Pancreas (tissue), 10 donors: ENCODE measurements at places on chromosomes 2 and 18. TPM values are rescaled to one million over a fixed set of nuclear protein-coding genes. Genes with fewer than 3 reads are reported as not detected.

DNA sequence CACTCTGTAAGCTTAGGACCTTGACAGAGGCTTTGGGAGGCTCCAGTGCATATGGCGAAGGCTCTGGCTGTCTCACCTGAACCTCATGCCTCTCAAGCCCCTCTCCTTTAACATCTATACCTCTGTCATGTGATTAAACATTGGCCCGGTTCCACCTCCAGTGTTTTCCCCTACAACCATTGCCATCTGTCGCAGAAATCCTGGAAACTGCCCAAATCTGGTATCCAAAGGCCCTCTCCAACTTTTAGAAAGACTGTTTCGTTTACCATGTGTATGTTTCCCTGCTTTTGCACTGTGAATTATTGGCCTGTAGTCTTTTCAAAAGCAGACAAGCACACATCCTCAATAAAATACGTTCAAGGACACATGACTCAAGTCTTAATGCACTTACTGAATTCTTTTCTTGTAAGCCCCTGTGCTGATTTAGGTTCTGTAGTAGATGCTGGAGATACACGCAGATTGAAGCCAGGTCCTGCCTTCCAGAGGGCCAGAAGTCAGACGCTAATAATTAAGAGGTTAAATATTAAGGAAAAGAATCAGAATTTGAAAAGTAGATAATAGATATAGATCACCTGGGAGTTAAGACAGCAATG, 386.4 kb upstream of the SLC14A2 start:
- H3K4me1 ChIP-seq, result no peaks in the 10 kb centered on the region
- no peak overlapping the region for H3K27ac ChIP-seq
- no peaks in the 10 kb centered on the region for H3K36me3 ChIP-seq
- no peak for DNase-seq
- H3K4me3 ChIP-seq, result no peak overlapping the region
- H3K27me3 ChIP-seq, result no peaks in the 10 kb centered on the region

ANKRD36C gene
- total RNA-seq, result 25.9 TPM

- H3K4me1 ChIP-seq, result no peaks in the 10 kb centered on the region
- no peaks in the 10 kb centered on the region for H3K27me3 ChIP-seq
- no peak for DNase-seq
- H3K36me3 ChIP-seq, result no peaks in the 10 kb centered on the region
- H3K27ac ChIP-seq, result no peak overlapping the region
Measured at GRCh38 chr2:590214-591175, 86.7 kb downstream of the TMEM18 start.

DNA sequence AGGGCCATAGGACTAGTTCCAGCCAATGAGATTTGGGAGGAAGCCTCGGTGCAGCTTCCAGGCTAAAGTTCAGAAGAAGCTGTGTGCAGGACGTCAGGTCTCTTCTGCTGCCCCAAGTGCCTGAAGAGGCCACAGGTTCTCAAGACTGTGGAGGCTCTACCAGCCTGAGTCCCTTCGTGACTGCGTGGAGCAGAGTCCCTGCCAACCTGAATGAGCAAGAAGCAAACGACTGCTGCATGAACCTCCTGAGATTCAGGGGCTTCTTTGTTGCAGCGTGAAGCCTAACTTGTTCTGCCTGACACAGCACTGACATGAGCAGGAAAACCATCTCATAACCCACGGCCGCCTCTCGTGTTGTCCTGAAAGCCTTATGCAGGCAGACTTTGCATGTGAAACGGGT, 39.7 kb downstream of the TWIST2 start:
- no peak overlapping the region for H3K27ac ChIP-seq
- H3K36me3 ChIP-seq, result no peaks in the 10 kb centered on the region
- no peak for DNase-seq
- H3K4me1 ChIP-seq, result no peaks in the 10 kb centered on the region
- H3K4me3 ChIP-seq, result no peak overlapping the region

DNA sequence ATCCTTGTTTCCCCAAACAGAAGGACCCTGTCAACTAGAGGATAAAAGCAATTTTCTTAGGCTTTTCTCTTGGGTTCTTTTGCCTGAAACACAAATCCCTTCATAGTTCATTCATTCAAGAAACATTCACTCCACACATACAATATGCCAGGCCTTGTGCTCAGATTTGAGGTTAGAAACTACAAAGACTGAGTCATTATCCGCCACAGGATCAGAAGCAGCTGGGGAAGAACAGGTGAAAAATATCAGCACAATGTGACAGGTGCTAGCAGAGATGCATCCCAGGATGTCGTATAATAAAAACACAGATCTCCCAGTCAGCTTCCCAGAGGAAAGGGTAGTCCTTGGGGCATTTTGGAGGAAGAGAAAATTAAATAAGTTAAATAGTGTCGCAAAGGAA, 172.4 kb downstream of the LRATD1 start:
- no peaks in the 10 kb centered on the region for H3K36me3 ChIP-seq
- no peak overlapping the region for H3K27ac ChIP-seq
- no peaks in the 10 kb centered on the region for H3K27me3 ChIP-seq
- no peaks in the 10 kb centered on the region for H3K4me1 ChIP-seq

DNA sequence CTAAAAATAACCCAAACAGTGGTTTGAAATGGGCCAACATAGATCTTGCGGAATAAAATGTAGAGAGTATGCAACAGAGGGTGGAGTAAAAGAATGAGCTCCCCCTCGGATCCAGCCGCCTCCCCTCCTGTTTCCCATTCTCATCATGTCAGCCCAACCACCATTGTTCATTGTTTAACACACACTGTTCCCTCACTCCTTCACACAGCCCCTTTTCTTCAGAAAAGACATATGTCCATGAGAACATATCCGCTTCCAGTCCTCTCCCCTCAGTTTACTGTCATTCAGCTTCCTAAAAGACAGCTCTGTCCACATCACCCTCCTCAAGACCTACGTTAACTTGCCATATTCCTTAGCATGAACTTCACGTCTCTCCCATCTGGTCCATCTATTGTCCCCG, 62.9 kb upstream of the SERTAD2 start:
- H3K27ac ChIP-seq, result no peak overlapping the region
- H3K27me3 ChIP-seq, result no peaks in the 10 kb centered on the region

- no peaks in the 10 kb centered on the region for H3K36me3 ChIP-seq
- H3K27ac ChIP-seq, result no peak overlapping the region
- H3K4me1 ChIP-seq, result no peaks in the 10 kb centered on the region
- H3K27me3 ChIP-seq, result no peaks in the 10 kb centered on the region
- DNase-seq, result no peak
Measured at GRCh38 chr2:239171643-239172042, 229.2 kb downstream of the HDAC4 start.

SMYD1 gene
- 0.16 TPM for total RNA-seq

- no peak for DNase-seq
- H3K4me3 ChIP-seq, result no peak overlapping the region
- no peak overlapping the region for H3K27ac ChIP-seq
- H3K36me3 ChIP-seq, result no peaks in the 10 kb centered on the region
- no peaks in the 10 kb centered on the region for H3K4me1 ChIP-seq
Measured at GRCh38 chr18:22228976-22229375, 59.6 kb downstream of the GATA6 start.

GKN1 gene
- total RNA-seq, result not detected

AGXT gene
- total RNA-seq, result not detected

DNER gene
- 0.52 TPM for total RNA-seq

- DNase-seq, result no peak
- H3K4me1 ChIP-seq, result no peaks in the 10 kb centered on the region
- no peaks in the 10 kb centered on the region for H3K36me3 ChIP-seq
- no peak overlapping the region for H3K27ac ChIP-seq
- H3K4me3 ChIP-seq, result no peak overlapping the region
Measured at GRCh38 chr2:38433607-38433975, 56.5 kb upstream of the ATL2 start.

DNA sequence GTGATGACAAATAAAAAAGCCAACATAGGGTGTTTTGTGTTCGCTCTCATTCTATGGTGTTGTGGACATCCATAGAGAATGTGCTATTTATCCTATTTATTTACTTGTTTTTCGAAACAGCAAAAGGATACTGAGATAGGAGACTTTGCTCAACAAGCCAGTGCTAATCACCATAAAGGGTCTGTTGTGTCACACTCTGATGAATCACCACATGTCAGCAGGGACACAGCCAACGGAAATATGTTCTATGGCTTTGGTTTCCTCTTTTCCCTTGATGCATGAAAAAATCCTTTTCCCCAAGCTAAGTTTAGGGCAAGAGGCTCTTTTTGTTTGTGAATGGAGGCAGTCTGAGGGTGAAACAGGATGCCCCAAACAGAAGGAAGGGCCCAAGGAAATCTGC, 154.3 kb downstream of the RNF152 start:
- no peak for DNase-seq
- H3K36me3 ChIP-seq, result no peaks in the 10 kb centered on the region
- no peaks in the 10 kb centered on the region for H3K27me3 ChIP-seq
- no peak overlapping the region for H3K4me3 ChIP-seq
- H3K27ac ChIP-seq, result no peak overlapping the region
- peaks cover 22% of the 10 kb centered on the region for H3K4me1 ChIP-seq

DNA sequence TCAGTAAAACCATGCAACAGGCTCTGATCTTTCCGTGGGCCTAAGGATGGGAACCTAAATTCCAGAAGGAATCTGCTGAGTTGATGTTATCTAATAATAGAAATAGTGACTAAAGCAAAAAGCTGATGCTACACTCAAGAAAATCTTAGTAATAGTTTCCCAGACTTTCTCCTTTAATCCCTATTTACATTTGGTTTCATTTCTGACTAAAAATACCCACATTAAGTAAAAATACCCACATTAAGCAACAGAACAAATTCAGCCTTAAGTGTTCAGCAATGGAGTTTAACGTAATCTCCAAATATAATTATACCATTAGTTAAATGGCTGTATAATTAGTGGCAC, 50.3 kb downstream of the CCBE1 start:
- DNase-seq, result no peak
- no peaks in the 10 kb centered on the region for H3K27me3 ChIP-seq
- no peaks in the 10 kb centered on the region for H3K36me3 ChIP-seq
- no peaks in the 10 kb centered on the region for H3K4me1 ChIP-seq
- H3K4me3 ChIP-seq, result no peak overlapping the region
- H3K27ac ChIP-seq, result no peak overlapping the region

DNA sequence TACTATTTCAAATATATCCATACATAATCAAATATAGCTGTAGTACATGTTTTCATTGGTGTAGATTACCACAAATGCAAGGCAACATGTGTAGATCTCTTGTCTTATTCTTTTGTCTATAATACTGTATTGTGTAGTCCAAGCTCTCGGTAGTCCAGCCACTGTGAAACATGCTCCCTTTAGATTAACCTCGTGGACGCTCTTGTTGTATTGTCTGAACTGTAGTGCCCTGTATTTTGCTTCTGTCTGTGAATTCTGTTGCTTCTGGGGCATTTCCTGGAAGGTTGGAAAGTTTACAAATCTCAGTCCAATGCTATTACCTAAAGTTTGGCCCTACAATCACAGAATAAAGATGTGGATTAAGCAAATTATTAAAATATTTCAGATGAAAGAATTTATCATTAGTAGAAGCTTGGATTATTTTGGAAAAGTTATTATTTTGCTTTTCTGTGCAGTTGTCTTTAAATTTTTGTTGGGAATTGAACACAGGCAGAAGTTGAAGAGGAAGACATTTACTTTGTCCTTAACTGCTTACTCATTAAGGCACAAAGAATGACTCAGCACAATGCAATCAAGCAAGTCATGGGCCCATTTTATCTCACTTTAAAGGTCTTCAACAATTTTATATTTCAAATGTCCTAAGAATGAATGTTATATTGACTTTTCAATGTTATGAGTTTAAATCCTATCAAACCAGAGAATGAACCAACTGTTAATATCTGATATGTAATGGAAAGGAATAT, 103.4 kb upstream of the CAVIN2 start:
- H3K27me3 ChIP-seq, result no peaks in the 10 kb centered on the region
- no peaks in the 10 kb centered on the region for H3K4me1 ChIP-seq
- no peak overlapping the region for H3K4me3 ChIP-seq
- H3K36me3 ChIP-seq, result no peaks in the 10 kb centered on the region
- no peak for DNase-seq

- H3K36me3 ChIP-seq, result no peaks in the 10 kb centered on the region
- no peaks in the 10 kb centered on the region for H3K27me3 ChIP-seq
- DNase-seq, result no peak
- no peaks in the 10 kb centered on the region for H3K4me1 ChIP-seq
- H3K4me3 ChIP-seq, result no peak overlapping the region
Measured at GRCh38 chr2:229153267-229153666, 117.8 kb downstream of the PID1 start.

ASTL gene
- total RNA-seq, result not detected

DNA sequence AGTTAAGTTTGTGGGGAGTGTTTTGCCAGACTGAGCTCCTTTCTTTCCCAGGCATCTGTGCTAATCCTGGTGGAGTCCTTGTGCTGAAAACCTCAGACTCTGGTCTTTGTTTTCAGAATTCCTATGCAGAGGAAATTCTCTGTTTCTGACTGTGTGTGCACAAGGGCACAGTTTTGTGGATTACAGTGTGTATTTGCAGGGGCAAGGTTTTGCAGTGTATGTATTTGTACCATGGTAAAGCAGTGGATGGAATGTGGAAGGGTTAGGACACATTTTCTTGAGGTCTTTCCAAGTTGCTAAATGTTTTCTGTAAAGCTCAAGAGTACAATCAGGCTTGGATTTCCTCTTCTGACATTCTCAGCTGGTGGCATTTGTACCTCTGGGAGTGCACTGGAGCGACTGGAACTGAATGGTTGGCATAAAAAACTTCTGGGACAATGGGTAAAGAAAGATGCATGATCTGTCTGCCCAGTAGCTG, 139.5 kb upstream of the RND3 start:
- H3K4me3 ChIP-seq, result no peak overlapping the region
- DNase-seq, result no peak
- no peaks in the 10 kb centered on the region for H3K27me3 ChIP-seq
- H3K36me3 ChIP-seq, result no peaks in the 10 kb centered on the region

DNA sequence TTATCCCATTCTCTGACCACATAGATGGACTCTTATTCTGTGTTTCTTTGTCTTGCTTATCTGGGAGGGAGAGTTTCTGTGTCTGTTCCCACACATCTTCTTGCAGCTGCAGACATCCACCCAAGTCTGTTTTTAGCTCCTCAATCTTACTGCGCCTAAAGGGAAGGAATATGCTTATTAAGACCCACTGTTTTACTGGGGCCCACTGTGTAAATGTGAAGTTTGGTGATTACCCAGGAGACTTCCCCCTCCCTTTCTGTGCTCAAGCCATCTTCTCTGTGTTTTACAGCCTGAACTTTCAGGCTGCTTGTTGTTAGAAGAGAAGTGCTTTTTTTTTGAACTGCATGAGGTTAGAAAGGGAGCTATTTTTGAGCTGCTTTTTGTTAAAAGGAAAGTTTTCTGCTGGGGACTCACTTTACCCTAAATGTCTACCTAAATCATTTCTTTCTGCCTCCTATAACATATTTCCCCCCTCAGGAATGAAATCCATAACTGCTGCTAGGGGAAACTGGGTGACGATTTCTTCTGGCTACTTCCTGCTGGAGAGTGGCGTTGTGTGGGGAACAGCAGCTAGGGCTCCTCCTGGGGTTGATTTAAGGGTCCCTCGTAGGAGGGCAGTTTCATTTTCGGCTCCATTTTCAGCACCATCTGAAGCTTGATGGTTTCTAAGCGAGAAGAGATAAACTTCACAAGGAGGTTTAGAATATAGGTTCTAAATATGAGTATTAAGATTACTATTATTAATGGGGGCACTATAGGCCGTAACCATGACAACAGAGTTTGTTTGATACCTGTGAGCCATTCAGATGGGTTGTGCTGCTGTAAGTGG, 39.5 kb upstream of the GMCL1 start:
- no peaks in the 10 kb centered on the region for H3K27me3 ChIP-seq
- no peak for DNase-seq
- H3K4me1 ChIP-seq, result peaks cover 13% of the 10 kb centered on the region
- no peaks in the 10 kb centered on the region for H3K36me3 ChIP-seq
- H3K27ac ChIP-seq, result no peak overlapping the region
- no peak overlapping the region for H3K4me3 ChIP-seq
